Activated CD4-positive, alpha-beta memory T cell treated with anti-CD3 and anti-CD28 coated beads, Interleukin-2, amount 10 ng/mL, durations not matched to agents 7 days and 5 days (primary cell): ENCODE measurements at places on chromosomes 11 and 22. TPM values are rescaled to one million over a fixed set of nuclear protein-coding genes. Genes with fewer than 3 reads are reported as not detected.

The OR51B4 gene
- total RNA-seq = not detected

The PKP3 gene
- not detected for total RNA-seq

The MMP12 gene
- total RNA-seq = not detected

The MYEOV gene
- not detected for total RNA-seq

The CCDC188 gene
- 0.76 TPM for total RNA-seq

The ZNF215 gene
- total RNA-seq = 0.68 TPM

The C22orf42 gene
- total RNA-seq = not detected

The UBQLN3 gene
- total RNA-seq = not detected

The KRTAP5-7 gene
- total RNA-seq = not detected

The CELF1 gene
- total RNA-seq = 104 TPM

The CFAP300 gene
- not detected for total RNA-seq

The SLC25A18 gene
- total RNA-seq = not detected

The CSTF3 gene
- 30.2 TPM for total RNA-seq

The APOL5 gene
- total RNA-seq = not detected

The TRIM51 gene
- total RNA-seq = not detected

The MS4A15 gene
- total RNA-seq = not detected

The ACTN3 gene
- 0.30 TPM for total RNA-seq

The DCHS1 gene
- 0.23 TPM for total RNA-seq
